Anterior cingulate cortex (tissue), 58 donors: ENCODE measurements at places on chromosomes 5 and 9.
A peak's percentile ranks its signal among the peaks of the same experiment; 100 is the strongest.

DNA sequence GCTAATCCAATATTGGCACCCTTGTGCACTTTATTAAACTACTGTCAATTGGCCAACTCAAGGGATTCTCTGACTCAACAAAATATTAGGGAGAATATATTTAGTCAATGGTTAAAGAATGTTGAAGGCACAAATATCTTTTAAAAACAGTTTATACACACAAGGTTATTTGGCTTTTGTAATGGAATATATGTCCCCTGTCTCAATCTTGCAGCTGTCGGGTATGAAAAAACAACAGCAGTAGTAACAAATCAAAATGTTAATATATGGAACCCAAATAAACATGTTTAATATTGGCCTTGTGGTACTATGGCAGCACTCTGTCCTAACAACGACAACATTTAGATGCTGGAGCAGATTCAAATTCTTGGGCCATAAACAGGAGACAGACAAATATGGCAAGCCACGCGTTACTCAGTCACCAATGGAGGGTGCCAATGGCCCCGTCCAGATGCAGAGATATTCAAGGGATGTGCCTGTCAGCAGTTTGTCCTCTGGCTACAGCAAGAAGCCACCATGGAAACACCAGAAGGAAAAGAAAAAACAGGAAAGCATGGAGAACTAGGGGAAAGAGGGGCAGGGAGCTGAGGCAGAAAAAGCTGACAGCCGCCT is 342.0 kb downstream of the NDUFS4 start:
- DNase-seq, result no peak

DNA sequence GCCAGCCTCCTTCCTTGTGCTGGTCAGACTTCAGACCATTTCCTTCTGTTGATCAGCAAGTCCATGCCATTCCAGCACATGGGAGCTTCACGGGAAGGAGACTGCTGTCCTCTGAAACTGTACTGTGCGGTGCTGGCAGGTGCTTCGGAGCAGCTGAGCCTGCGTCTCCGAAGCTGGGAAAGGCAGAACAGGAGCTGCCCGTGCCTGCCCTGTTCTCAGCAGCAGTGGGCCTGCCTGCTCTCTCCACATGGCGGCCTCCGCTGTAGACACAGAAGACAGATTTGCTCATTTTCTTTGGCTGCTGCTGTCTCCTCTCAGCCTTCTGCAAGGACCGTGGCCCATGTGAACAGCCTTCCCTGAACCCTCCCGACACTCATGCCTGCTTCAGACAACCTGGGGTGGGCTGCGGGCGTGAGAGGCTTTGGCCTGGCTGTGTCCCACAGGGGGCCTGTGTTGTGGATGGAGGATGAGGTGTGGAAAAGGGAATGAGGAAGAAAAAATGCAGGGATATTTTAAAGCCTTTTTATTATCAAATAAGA is 43.1 kb downstream of the HABP4 start:
- no peak for DNase-seq

DNA sequence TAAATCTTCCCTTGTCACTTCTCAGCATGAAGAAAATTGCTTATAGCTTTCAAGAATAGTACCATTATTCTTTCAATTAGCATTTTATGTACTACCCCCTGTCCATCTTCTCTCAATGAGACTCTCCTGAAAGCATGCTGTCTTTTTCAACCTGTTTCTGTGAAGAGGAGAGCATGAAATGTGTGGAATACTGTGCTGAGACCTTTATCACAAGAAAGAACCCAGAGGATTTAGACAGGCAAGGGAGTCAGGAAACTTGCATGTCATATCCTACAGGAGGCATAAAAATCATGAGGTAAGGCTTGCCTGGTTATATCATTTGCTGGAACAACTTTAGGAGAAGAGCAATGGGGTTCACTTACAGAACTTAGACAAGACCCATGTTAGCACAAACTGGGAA is 56.7 kb upstream of the LPAR1 start:
- no peak for DNase-seq

DNA sequence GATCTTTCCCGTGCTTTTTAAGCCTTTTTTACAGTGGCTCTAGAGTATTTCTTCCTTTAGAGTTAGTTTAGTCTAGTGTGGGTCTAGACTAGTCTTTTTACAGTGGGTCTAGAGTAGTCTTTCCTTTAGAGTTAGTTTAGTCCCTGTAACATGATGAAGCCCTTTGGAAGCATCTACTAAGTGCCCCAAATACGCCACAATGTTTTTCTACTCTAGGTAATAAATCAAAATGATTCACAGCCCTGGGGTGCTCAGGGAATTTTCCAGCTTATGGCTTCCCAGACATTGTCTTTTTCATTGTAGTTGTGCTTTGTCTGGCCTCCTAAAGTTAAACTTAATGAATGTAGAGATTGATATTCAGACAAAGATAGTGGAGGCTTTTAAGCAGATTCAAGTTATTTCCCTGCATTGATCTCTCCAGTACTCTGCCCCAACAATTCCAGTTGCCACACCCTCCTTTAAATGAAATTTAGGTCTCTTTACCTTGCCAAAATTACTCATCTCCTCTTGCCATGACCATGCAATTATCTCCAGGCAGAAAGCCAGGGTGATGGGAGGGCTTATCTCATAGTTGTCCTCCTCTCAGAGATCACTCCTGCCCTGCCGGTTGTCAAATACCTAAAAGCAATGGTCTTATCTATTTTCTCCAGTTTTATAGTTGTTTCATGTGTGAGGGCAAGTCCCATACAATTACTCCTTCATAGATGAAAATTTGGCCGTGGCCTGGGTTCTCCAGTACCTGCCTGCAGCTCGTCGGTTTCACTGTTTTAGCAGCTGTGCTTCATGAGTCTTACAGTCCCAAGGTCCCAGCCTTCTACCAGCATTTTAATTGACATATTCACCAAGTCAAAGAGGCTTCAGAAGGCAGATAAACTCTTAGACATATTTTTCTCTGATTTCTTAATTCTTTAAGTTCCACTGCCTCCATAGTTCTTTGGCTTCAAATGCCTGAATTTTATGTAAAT is 794.0 kb upstream of the COX7C start:
- DNase-seq, result no peak

GRCh38 chr9:74095925-74096324 is 401.2 kb upstream of the RORB start:
- DNase-seq, result no peak

DNA sequence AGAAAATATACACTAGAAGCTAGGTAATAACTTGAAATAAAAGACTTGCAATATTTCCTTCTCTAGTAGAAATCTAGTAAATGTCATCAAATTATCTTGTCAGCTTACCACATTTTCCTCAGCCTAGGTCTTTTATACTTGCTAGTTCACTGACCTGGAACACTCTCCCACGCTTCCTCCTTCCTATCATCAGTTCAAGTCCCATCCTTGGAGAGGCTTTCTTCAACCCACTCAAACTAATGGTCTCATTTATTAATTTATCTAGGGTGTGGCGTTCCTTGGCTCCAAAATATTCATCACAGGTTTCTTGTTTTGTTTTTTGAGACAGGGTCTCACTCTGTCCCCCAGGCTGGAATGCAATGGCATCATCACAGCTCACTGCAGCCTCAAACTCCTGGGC is 2.9 kb downstream of the FAM13B start:
- DNase-seq, result no peak

DNA sequence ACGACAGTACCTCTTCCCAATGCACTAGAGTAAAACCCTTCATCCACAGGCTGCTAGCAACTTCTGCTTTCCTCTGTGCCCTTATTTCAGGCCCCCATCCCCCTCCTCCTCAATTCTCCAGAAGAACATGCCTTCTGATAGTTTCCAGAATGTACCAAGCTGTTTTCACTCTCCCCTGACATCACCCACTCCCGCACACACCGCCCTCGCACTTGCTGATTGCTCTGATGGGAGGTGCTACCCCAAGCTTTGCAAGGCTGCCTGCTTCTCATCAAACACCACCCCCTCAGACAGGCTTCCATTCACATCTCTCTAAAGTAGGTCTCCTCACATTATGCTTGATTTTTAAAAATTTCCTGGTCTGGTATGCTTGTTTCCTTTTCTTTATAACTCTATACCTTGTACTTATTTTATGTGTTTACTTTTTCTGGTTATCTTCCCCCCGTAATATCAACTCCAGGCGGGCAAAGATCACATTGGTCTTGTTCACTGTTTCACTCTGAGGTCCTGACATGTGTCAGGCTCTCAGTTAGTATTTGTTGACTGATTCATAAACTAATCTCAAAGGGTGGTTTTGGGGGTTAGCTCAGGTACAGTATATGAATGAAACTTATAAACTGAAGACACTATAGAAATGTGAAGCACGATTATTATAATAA is 91.0 kb upstream of the C9orf72 start:
- DNase-seq, result no peak

DNA sequence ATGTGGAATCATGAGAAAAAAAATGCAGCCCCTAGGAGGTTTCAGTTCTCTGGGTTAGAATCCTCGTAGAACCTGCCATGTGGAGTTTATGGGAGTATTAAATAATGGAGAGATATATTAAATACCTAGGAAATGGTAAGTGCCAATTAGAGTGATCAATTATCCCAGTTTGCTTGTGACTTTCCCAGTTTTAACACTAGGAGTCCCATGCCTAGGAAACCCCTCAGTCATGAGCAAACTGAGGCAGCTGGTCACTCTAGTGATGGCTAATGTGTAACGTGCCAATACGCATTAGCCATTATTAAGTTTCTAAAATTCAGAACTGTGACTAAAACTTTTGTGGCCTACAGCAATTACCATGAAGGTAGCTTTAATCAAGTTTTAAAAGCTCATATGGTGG is 720.6 kb downstream of the TAF11L14 start:
- no peak for DNase-seq

DNA sequence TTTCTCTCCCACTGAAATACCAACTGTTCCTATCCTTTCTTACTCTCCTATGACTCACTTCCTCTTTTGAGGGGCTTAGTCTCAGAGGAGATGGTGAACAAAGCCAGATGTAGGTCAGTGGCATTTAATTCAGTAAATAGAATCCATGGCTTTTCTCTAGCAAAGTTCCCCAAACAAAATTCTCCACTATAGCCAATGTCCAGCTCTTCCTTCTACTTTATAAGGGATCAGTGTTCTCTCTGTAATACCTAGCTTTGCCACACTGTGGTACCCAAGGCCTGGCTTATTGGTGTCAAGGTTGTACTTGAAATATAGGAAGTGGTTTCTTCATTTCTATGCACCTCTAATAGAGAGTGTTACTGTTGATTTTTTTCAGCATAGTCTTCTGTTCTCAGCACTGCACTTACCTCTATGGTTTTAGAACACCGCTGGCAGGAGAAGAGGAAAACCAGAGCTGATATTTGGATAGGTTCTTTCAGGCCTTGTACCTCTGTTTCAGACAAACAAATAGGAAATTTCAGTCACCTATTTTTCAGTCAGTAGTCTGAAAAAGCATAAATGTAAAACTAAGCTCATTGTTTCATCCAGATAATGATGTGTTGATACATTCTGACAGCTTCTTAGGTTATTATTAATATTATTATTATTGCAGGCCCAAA is 40.6 kb upstream of the ITGA2 start:
- DNase-seq, result peak; percentile 3

- DNase-seq, result no peak
Measured at GRCh38 chr9:27124151-27124550, 15.1 kb downstream of the TEK start.

GRCh38 chr5:138647261-138647788 is 72.1 kb upstream of the HSPA9 start:
- no peak for DNase-seq

- no peak for DNase-seq
Measured at GRCh38 chr9:129687391-129687790, 21.9 kb downstream of the PRRX2 start.

DNA sequence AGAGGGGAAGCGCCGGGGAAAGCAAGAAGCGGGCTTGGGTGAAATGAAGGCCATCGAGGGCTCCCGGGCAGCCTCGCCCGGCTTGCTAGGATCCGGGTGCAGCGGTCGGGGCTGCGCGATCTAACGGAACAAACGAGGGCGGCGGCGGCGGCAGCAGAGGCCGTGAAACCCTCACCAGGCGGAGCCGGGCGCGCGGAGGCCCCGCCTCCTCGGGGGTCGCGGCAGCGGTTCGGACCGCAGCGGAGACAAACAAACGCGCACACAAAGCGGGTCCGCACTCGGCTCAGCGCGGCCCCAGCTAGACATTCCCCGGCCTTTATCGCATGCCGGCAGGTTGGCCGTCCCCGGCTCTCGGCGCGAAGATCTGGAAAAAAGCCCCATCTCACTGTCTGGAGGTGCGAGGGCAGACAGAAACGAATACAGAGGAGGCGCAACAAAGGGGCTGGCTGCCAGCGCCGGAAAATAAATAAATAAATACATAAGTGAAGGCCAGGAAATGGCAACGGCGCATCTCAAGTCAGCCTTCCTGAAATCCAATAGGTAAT is 10.5 kb upstream of the TRIM36 start:
- DNase-seq, result no peak

- DNase-seq, result no peak
Measured at GRCh38 chr5:63570752-63571151, 391.5 kb downstream of the HTR1A start.

DNA sequence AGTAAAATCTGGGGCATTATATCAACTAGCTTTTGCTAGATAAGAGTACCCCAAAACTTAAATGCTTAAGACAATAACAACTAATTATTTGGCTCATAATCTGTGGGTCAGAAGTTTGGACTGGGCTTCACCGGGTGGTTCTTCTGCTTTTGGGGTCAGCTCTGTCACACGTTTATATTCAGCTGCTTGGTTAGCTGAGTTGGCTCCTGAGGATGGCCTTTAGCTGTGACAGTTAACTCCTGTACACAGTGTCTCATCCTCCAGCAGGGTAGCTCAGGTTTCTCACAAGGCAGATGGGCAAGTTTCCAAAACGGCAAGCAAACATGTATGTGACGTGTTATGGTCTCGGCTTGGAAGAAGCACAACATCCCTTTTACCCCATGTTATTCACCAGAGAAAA is 488.2 kb downstream of the TLE4 start:
- DNase-seq, result no peak

DNA sequence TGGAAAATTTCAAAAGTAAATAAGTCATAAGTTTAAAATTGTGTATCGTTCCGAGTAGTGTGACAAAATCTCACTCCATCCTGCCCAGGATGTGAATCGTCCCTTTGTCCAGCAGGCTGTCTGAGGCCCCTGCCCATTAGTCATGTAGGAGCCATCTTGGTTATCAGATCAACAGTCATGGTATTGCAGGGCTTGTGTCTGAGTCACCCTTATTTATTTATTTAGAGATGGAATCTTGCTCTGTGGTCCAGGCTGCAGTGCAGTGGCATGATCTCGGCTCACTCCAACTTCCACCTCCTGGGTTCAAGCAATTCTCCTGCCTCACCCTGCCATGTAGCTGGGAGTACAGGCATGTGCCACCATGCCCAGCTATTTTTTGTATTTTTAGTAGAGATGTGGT is 30.2 kb downstream of the ITGA2 start:
- no peak for DNase-seq

DNA sequence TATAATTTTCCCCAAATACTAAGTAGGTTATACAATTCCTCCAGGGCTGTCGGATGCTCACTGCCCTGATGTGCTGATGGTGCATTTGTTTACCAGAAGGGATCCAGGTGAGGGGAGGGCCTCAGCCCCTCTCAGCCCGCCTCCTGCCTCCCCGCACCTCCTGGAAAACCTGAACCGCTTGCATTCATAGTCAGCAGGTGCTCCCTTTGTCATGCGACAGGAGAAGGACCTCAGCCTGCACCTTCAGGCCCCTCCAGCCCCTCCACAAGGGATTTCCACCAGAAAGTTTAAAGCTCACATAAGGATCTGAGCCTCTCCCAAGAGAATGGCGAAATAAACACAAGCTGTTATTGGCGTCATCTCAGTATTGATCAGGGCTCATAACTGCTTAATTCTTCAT is 36.5 kb upstream of the NTNG2 start:
- no peak for DNase-seq
